Stimulated activated CD4-positive, alpha-beta T cell treated with anti-CD3 and anti-CD28 coated beads, Interleukin-4, amount 100 ng/mL, for 24 hours (primary cell): ENCODE measurements at places on chromosomes 6 and 20.

DNA sequence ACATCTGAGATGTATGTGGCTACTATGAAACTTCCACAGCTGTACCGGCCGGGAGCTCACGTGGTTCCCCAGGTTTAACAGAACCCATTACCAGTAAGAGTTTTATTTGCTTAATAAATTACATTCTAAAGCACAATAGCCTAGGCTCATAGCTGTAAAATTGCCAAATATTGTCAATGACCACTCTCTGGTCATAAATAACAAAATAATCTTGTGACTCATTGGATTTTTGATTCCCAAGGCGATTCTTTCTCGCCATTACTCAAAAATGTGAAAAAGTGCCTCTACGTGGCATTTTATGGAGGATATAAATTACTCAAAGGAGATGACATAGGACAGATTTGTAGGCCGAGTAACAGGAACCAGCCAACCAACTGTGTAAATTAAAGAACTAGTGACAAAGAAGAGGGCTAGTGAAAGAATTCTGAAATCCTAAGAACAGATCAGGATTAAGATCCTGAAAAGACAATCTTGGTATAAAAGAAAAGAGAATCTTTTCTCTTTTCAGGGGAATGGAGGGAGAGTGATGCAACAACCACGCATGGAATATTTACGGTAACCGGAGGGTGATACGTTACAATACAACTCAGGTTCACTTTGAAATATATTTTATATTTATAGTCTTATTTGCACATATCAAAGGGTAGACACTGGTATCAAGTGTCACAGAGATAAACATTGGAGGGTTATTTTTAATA lies 199.7 kb downstream of the FOXC1 start:
- no peak for DNase-seq

DNA sequence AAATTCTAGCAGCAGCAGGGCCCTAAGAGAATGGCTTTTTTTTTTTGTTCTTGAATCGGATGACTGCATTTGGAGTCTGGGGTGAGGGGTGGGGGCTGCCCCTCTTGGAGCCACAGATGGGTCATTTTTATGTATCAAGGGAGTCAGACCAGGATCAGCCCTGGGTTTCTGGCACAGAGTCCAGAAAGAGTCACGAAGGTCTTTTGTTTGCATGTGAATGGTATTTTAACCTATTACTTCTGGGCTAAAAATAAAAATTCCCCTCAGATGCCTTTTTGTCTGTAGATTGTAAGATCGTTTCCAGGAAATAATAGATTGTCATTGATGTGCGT lies 72.5 kb downstream of the PHACTR3 start:
- no peak for DNase-seq

- DNase-seq: no peak
Measured at GRCh38 chr6:53624502-53624901, 41.1 kb downstream of the KLHL31 start.

DNA sequence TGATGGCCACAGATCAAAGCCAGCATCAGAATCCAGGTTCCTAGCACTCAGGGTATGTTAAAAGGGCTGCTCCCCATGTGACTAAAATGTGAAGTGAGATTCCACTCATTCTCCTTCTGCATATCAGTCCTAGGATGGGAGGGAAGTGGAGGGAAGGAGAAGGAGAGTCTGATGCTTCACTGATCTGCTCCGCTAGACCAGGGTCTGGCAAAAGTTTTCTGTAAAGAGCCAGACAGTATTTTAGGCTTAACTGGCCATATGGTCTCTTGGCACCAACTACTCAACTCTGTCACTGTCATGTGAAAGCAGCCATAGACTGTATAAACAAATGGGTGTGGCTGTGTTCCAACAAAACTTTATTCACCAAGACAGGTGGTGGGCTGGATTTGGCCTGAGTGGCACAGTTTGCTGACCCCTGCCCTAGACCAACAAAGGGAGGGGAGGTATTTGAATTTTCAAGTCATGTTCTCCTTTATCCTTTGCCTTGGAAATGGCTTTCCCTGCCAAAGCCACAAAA lies 22.6 kb downstream of the GHRH start:
- DNase-seq: no peak

- DNase-seq: no peak
Measured at GRCh38 chr6:35028781-35029769, 112.1 kb downstream of the TCP11 start.

- no peak for DNase-seq
Measured at GRCh38 chr6:15344831-15345230, 99.0 kb downstream of the JARID2 start.

GRCh38 chr6:57069228-57069627 lies 20.8 kb upstream of the ZNF451 start:
- DNase-seq: no peak

GRCh38 chr6:66965227-66965626 lies 1258.2 kb upstream of the EYS start:
- no peak for DNase-seq

DNA sequence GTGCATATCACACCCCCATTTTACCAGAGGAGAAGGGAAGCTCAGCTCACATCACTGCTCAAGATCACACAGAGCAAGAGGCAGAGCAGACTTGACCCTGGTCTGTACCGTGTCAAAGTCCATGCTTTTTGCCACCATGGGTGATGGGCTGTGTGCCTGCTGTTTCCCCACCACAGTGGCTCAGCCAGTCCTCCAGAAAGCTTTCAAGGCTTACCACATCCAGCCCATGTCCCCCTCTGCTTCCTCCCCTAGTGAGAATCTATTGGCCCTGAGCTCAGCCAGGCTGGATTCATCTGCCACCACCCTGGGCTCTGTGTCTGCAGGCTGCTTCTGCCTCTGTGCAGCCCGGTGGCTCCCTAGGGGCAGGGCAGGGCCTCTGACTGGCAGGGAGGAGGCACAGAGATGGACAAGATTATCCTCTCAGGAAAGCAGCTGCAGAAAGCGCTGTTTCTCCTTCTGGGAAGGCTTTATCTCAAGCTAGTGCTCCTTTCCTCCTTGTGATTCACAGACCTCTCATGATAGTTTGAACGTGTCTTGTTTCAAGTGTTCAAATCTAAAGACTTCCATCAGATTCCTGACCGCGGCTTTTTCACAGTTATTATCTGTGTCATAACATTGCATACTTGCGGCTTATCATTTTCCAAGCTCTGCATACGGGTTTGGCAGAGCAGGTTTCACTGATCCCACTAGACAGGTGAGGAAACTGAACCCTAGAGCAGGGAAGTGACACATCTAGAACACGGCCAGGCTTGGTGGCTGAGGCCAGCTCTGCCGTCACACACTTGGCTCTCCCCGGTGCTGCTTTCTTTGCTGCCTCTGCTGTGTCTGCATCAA lies 37.4 kb downstream of the VEGFA start:
- no peak for DNase-seq

GRCh38 chr20:23002276-23002675 lies 32.8 kb upstream of the SSTR4 start:
- DNase-seq: no peak

- no peak for DNase-seq
Measured at GRCh38 chr6:129717277-129717676, 7.3 kb upstream of the ARHGAP18 start.

- no peak for DNase-seq
Measured at GRCh38 chr6:33431880-33432541, 12.1 kb downstream of the SYNGAP1 start.

DNA sequence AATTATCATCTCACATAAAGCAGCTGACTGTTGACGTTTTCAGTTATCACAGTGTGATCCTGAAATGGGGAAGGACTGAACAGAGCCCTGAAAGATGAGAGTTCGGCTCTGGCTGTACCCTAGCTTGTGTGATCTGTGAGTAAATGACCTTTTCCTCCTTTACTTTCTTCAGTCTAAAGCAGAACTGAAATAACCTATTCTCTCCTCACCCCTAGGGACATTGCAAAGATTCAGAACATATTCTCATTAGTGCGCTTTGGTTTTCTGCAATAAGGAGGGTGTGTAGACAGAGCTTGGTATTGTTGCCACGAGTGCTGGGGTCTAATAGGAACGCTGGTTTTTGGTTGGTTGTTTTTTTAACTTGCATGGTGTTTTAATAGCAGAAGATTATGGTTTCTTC lies 16.7 kb downstream of the FARS2 start:
- DNase-seq: no peak

- no peak for DNase-seq
Measured at GRCh38 chr20:44765701-44766347, 20.2 kb downstream of the KCNK15 start.

- no peak for DNase-seq
Measured at GRCh38 chr6:29557320-29557719, 2.2 kb downstream of the UBD start.

- DNase-seq: no peak
Measured at GRCh38 chr6:20444786-20445271, 43.1 kb downstream of the E2F3 start.

GRCh38 chr6:82551831-82552230 lies 188.2 kb downstream of the TPBG start:
- no peak for DNase-seq

DNA sequence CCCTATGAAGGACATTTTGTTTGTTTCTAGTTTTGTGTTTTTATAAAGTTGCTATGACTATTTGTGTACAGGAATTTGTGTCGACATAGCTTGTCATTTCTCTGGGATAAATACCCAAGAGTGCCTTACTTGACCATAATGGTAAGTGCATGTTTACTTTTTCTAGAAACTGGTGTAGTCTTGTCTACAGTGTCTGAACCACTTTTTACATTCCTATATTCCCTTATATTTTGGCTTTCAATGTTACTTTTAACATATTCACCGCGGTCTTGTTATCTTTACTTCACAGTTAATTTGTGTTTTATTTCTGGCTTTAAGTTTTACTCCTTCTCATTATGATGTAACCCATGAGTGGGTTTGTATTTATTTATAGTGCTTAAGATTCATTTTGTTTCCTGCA lies 444.4 kb upstream of the RGS17 start:
- DNase-seq: no peak

DNA sequence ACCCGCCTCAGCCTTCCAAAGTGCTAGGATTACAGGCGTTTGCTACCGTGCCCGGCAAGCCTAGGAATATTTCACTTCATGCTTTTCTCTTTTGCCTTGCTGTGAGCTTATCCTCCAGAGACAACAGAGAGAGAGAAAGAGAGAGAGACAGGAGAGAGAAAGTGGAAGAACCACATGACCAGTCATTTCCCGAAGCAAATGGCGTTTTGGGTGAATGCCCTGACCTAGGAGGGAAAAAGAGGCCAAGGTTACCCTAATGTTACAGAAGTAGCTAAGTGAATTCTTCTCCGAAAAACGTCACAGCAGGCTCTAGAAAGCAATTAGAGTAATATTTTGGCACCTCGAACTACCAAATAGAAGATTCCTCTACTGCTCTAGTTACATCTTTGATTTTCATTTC lies 9.1 kb downstream of the SGK1 start:
- no peak for DNase-seq
